ENCODE measurements at places on chromosomes 11 and 22.

DNA sequence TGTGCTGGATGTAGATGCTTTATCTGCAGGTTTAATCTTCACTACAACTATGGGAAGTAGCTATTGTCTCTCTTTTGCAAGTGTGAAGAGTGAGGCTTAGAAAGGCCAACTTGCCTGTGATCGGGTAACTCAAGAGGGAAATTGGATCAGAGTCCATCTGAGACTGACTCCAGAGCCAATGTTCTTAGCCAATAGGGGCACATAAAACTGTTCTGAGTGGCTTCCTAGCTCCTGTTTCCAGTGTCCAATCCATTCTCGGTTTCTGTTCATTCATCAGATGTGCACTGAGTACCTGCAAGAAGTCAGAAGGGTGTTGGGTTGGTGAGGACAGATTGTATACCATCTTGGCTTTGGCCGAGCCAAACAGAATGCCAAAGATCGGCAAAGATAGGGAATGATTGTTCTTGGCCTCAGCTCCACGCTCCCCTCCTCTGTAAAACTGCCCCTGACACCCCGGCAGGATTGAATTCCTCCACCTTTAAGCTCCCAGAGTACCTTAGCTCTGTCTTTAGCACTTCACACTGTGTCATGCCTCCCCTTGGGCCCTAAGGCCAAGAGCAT is 100.0 kb downstream of the PTPRJ start:
- no peak for DNase-seq

DNA sequence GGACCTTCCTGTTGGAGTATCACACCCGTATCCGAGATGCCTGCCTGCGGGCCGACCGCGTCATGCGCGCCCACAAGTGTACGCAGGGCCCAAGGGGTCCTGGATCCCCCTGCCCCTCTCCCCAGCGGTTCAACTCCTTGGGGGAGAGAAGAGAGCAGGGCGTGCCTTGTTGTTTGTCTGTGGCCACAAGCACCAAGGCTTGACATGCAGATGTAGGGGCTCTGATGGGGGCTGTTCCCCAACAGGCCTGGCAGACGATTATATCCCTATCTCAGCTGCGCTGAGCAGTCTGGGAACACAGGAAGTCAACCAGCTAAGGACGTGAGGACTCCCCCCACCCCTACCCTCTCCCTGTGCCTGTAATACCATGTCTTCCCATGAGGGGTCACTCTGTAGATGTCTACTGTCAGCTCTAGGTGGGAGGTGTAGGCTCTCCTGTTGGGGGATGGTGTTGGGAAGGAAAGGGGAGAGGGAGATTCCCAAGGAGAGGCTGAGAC is 6.8 kb downstream of the CFL1 start:
- no peak for DNase-seq

- DNase-seq = no peak
Observed at GRCh38 chr11:102590276-102591049, 34.7 kb downstream of the MMP20 start.

DNA sequence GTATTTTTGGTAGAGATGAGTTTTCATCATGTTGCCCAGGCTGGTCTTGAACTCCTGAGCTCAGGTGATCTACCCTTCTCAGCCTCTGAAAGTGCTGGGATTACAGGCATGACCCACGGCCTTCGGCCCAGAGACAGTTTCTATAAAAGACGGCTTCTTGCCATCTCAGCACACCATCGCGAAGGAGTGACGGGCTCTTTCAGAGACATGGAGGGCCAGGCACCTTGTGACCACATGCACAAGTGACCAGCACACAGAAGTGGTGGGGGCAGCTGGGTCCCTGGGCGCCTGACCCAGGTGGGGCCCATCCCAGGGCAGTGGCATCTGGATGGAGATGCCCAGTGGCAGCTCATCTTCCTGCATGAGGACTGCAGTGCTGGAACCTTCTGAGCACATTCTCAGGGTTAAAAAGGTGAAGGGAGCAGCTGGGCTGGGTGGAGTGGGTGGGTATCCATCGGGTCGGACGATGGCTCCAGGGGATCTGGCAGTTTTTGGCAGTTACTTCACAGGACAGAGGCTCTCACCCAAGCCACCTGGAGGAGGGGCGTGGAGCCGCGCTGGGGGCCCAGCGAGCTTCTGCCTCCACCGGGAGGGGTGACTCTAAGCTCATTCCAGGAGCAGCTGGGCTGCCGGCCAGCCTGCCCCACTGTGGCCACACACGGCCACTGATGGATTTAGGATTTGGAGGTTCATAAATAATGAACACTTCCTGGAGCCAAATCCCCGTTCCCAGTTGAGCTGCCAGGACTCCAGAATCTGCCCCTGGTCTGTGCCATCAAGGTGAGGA is 373.0 kb downstream of the CTTN start:
- DNase-seq = no peak

DNA sequence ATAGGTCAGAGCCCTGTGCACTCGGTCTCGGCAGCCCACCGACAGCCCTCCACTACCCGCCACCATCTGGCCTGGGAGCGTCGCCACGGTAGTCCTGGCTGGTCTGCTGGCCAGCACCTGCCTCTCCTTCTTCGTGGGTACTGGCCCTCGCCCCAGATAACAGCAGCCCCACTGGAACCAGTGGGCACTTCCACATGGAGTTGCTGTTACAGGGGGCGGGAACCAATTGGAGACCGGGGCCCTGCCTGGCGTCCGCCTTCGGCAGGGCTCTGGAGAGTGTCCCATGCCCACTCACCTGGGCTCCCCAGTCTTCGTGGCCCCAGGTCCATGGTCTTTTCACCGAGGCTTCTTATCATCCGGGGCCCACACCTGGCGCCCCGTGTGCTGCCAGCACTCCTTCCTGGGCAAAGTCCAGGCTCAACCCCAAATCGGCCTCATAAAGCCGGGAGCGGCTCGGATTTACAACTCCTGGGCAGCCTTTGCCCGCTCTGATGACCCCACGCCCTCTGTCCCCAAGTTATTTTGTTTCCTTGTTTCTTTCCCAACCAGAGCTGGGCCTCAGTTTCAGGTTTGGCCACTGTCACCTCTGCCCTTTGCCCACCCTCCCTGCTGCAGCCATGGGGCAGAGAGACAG is 12.9 kb upstream of the EHD1 start:
- DNase-seq = no peak

GRCh38 chr11:1771700-1772099 is 8.0 kb upstream of the CTSD start:
- DNase-seq = no peak

DNA sequence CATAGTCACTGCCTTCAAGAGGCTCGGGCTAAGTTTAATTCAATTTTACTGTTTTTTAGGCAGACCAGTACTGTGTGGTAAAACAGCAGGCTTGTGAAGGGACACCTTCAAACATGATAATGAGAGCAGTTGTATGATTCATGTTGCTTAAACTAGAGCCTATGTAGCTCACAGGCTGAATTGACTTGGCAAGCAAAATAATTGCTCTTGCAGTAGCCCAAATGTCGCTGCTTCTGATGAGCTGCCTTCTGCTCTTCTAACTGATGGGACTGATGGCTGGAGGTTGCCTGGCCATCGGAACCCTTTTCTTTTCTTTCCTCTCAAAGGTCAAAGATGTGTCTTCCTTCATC is 137.6 kb downstream of the MAML2 start:
- no peak for DNase-seq

GRCh38 chr11:14506532-14506931 is 6.9 kb upstream of the COPB1 start:
- no peak for DNase-seq

DNA sequence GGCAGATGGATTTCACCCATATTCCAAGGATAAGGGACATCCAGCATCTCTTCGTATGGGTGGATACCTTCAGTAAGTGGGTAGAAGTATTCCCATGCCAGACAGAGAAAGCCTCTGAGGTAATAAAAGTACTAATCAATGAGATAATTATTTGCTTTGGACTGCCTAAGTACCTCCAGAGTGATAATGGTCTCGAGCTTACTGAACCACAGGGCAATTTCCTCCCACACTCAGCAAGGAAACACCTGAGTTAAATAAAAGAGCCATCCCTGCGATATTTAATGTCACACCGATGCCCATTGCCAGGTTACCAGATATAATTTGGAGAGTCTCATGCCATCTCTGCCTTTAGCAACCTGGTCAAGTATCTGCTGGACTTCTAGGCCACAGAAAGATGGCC is 70.6 kb upstream of the MPEG1 start:
- DNase-seq = no peak

DNA sequence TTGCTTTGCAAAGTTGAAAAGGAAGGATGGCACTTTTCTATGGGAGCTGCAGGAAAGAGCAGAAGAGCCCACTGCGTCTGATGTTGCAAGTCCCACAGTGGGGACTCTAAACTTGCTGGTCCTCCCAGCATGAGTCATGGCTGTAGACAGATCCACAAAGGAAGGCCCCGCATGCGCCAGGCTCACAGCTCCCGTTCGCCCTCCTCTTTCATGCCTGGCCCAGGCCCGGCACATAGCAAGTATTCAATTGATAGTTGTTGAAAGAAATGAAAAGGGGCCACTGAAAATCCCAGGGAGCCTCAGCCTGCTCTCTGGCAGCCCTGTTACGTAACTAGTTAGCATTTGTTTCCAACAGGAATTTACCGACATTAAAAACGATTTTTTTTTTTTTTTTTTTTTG is 18.9 kb downstream of the AP1B1 start:
- no peak for DNase-seq

DNA sequence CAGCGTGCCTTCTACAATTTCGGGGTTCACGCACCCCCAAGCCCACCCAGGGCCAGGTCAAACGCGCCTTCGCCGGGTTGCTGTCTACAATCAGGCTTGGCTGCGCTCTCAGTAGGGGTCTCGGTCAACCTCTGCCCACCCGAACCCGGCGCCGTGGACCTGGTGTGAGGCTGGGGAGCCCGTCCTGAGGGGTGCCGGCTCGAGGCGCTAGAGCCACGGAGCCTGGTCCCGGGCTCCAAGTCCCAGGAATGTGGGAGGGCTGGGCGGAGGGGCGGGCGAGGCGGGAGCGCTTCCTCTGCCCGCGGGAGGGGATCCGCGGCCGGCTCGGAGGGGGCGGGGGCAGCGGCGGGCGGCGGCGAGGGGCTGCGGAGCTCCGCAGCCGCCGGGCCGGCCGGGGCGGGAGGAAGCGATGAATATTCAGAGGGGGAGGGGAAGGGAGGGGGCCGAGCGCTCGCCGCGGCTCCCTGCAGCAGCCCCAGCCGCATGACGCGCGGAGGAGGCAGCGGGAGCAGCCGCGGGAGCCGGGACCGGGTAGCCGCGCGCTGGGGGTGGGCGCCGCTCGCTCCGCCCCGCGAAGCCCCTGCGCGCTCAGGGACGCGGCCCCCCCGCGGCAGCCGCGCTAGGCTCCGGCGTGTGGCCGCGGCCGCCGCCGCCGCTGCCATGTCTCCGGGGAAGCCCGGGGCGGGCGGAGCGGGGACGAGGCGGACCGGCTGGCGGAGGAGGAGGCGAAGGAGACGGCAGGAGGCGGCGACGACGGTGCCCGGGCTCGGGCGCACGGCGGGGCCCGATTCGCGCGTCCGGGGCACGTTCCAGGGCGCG is at the start of gene PTPRJ:
PTPRJ (plus strand) TSS at position 472 of the 819 bp plus-strand sequence. CDS start 354 bp downstream, outside the sequence.
- peak; percentile 45 for DNase-seq

- DNase-seq = no peak
Observed at GRCh38 chr11:21489416-21490115, 703.3 kb upstream of the ANO5 start.

DNA sequence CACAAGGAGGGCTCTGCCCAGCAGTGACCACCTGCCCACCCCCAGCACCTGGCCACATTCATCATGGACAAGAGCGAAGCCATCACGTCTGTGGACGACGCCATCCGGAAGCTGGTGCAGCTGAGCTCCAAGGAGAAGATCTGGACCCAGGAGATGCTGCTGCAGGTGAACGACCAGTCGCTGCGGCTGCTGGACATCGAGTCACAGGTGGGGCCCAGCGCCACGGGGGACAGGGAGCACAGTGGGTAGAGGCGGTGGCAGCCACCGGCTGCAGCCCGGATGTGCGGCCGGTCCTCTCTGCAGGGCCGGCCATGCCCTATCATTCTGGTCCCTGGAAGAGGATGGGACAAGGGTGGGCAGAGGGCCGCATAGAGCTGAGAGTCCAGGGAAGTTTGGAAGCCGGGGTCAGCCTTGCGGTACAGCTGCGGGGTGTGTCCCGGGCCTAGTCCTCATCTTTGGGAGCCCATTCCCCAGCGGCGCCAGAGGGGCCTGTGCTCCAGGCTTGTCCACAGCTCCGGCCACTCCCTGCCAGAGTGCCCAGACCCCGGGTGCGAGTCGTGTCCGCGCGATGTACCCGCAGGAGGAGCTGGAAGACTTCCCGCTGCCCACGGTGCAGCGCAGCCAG is 14.1 kb downstream of the EPS8L2 start:
- DNase-seq = no peak

DNA sequence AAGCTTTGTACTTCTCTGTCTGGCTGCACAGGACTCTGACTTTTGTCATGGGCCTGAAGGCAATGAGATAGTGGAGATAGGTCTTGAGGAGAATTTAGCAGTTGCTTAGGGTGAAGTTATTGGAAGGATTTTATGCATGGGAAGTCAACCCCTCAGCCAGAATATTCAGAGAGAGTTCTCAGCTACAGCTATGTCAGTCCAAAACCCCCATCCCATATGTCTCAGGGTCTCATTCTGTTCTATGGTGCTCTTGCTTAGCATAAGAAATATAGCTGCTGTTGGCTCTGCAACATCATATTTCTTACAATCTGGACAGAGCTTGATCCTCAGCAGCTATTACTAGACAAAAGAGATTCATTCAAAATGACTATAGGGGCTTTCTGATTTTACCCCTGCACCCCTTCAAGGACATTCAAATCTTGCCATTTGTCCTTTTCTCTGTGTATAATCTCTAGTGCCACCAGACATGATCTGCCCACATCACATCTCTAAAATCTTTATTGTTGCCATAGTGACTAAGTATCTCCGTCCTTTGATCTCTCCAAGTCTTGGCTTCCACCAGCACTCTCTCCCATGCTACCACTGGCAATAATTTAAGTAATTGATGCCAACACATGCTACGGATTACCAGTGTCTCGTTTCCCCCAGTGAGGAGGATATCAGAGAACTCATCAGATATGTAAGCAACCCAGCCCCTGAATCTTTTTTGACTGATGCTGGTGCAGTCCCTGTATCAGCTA is 327.1 kb upstream of the ISX start:
- no peak for DNase-seq

- DNase-seq = no peak
Observed at GRCh38 chr11:106875013-106875412, 143.3 kb downstream of the GUCY1A2 start.

- DNase-seq = no peak
Observed at GRCh38 chr11:87141980-87142514, 104.3 kb downstream of the TMEM135 start.

GRCh38 chr11:115724666-115725065 is 220.5 kb upstream of the CADM1 start:
- DNase-seq = no peak

DNA sequence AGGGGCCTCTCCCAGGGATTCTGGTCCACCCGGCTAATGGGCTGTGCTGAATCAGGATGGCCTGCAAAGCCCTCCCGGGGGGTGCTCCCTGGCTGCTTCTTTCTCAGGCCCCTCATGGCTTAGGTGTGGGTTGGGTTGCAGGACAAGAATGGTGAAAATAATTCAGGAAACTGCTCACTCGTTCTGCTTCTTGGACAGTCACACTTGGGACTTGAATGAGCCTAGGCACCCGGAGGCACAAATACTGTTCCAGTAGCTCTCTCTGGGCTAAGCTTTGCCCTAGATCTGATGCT is 83.2 kb downstream of the TRIM29 start:
- DNase-seq = no peak

GRCh38 chr22:41417622-41418390 is 28.8 kb downstream of the TOB2 start:
- DNase-seq = no peak

Measured in MM.1S (cell line).